Suppressor macrophage treated with lipopolysaccharide for 1 hour (primary cell): ENCODE measurements at places on chromosomes 4 and X.

DNA sequence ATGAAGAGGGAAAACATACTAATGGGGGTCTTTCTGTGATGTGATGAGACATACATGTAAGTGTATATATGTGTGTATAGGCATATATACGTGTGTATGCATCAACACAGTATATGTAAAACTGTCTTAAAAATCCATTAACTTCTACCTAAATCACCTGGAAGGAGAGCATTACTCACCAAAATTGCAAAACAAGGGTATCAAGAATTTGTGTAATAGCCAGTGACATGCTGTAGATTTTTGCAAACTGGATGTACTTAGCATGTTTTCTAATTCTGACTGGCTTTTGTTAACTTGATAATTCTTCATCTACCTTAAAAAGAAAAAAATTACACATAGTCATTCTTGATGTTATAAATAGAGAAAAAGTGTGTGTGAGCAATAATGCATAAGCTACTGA is 104.7 kb downstream of the PRRG1 start:
- no peak for DNase-seq

- no peak for DNase-seq
Observed at GRCh38 chr4:176077561-176077960, 11.9 kb downstream of the WDR17 start.

DNA sequence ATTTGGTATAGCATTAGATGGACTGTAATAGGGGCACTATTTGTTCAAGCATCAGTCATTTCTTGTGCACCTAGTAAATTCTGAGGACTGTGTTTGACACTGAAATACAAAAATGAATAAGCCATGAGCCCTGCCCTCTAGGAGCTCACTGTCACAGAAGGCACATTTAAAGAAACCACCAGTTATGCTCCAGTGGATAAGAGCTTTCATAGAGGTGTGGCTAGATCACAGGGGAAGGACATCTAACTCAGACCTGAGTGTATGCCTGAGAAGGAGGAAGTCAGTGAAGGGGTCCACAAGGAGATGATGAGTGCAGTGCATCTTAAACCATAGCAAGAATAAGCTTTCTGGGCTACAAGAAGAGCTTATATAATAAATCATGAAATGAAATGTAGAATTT is 40.1 kb downstream of the BTC start:
- DNase-seq: no peak

- DNase-seq: no peak
Observed at GRCh38 chr4:158065176-158065575, 107.6 kb downstream of the GASK1B start.

- no peak for DNase-seq
Observed at GRCh38 chrX:154485150-154486051, 1.0 kb downstream of the UBL4A start.

DNA sequence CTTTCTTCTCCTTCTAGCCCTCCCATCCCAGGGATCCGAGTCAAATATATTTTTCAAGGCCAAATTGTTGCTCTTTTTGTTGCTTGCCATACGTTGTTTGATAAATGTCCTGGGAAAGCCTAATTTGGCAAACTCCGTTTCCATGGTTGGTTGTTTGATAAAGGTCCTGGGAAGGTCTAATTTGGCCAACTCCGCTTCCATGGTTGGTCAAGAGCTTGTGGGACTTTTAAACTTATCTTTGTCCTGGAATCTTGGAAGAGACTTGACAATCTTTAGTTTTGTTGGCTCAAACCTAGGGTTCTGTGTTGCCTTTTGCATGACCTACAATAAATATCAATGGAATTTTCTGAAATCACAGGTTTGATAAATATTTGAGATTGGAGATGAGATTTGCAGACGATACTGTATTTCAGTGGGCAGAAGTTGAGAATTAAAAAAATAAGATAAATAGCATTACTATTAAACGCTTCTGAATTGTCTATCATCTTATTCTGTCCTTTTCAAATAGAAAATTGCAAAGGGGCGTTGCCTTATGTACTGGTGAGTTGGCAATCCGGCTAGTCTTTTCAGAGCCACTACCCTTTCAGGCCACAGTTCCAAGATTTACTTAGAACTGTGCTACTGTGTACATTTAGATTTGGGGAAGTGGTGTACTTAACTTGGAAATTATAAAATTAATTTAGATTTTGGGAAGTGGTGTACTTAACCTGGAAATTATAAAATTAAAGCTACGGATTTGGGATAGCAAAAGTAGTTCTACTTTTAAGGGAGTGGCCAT is 804 bp downstream of the OSTC start:
- peak; percentile 43 for DNase-seq

- peak; percentile 14 for DNase-seq
Observed at GRCh38 chrX:42934020-42934726, 156.2 kb upstream of the PPP1R2C start.

GRCh38 chr4:85233516-85233915 is 241.4 kb upstream of the ARHGAP24 start:
- no peak for DNase-seq

DNA sequence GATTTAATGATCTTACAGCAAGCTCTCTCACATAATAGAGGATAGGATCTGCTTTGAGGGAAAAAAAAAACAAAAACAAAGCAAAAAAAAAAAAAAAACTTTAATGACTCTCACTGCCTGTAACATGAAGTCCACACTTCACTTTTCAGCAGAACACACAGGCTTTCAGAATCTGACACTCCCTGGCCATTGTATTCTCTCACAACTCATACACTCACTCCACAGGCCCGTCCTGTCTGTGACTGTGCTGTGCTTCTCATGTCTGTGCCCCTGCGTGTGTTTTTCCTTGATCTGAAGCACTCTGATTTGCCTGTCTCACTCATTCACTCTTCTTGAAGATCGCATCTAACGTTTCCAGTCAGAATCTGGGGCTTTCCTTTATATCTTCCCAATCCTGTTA is 460.8 kb downstream of the TMA16 start:
- DNase-seq: no peak

- peak; percentile 10 for DNase-seq
Observed at GRCh38 chrX:31609130-31609529, 537.3 kb upstream of the FTHL17 start.

DNA sequence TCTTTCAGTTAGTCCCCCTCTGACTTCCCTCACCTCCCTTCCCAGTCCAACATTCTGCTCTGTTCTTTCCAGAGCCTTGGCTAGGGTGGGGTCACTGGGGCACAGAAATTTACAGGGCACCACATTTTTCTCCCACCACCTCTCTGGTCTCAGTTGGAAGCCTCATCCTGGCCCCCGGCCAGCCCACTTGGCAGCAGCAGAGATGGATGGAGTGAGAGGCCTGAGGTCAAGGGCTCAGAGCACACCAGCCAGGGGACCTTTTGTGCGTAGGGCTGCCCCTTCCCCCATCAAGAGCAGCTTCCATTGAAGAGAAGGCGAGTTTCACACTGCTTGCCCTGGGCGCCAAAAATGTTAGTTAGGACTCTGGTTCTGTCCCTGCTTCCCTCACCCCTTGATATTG is 230.9 kb downstream of the SOX3 start:
- no peak for DNase-seq

- no peak for DNase-seq
Observed at GRCh38 chrX:22360129-22360528, 87.4 kb downstream of the CBLL2 start.

DNA sequence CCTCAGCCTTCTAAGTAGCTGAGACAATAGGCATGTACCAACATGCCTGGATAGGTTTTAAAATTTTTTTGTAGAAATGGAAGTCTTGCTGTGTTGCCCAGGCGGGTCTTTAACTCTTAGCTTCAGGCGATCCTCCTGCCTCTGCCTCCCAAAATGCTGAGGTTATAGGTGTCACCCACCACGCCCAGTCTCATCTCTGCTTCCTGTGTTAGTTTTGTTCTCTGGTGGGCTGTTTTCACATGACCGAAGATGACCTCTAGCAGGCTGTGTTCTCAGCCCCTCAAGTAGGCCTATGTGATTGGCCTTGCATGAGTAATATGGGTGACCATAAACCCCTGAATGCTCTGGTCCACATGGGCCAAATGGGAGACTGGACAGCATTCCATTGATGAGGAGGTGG is 56.8 kb upstream of the MSANTD1 start:
- DNase-seq: no peak

DNA sequence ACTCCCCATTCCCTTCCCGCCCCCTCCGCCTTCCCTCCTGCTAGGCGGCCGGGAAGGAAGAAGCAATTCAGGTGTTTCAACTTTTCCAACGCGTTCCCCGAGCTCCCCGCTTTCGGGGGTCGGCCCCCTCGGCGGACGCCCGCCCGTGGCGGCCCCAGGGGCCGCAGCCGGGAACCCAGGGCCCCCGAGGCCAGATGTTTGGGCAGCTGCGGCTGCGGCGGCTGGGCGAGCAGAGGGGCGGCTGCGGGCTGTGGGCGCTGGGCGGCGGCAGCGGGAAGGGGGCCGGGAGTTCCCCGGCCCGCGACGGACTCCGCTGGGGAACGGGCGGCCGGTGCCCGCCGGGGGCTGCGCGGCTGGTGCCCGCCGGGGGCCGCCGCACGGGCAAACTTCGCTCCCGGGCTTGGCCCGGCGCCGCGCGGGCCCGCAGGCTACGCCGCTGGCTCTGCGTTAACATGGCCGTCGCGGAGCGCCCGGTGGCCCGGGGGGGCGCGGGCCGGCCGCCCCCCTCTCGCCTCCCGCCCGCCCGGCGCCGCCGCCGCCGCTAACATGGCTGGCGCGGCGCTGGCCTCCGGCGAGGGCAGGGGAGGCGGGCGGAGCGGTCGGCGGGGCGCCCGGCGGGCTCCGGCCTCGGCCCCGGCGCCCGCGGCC is 510 bp downstream of the HMGB3 start:
- no peak for DNase-seq

DNA sequence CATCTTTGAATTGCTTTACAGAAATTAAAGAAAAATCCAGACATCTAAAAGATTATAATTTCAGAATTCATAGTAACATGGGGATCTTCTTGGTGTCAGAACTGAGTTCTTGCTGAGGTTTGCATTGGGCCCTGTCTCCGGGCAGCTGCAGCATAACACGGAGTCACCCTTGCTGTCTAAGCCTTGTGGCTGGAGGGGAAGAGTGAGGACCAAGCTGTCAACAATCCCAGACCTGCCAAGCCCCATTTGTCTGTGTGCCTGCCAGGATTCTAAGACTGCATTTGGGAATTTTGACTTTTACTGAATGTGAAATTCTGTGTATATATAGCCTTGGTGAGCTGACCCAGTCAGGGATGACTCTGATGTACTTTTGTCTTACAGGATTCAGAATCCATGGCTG is 25.2 kb upstream of the NAP1L5 start:
- DNase-seq: no peak

- no peak for DNase-seq
Observed at GRCh38 chr4:39770471-39770870, 72.5 kb downstream of the UBE2K start.

DNA sequence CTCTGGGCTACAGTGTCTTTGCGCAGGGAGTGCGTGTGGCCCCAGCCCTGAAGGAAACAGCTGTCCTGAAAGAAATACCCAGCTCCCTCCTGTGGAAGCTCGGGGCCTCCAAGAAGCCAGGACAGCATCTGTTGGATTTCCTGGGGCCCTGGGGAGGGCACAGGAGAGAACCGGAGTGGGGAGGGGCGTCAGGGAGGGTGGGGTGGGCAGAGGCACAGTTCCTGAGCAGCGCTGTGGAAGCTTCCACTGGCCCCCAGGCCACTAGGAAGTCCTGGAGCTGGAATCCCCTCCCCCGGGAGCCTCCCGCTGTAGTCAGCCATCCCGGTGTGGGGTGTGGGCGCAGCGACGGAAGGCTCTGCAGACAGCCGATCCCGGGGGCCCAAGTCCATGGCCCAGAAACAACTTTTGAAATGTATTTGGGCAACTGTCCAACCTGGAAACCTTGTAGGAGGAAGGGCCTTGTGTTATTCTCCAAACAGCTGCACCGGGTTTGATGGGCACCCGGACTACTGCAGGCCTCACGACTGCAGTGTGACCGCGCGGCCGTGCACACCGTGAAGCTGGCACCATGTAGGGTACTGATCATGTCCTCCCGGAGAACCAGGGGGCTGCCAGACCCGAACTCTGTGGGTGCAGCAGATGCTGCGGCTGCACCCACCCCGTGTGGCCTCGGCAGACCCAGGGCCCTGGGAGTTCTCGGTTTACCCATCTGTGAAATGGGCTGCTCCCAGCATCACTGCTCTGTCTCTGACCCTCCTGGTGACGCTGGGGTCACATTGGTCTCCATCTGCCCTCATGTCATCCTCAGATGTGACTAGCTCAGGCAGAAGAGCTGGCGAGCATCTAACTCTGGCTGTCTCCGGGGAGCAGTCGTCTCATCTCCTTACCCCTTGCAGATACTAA is 68.5 kb upstream of the HMX1 start:
- no peak for DNase-seq

DNA sequence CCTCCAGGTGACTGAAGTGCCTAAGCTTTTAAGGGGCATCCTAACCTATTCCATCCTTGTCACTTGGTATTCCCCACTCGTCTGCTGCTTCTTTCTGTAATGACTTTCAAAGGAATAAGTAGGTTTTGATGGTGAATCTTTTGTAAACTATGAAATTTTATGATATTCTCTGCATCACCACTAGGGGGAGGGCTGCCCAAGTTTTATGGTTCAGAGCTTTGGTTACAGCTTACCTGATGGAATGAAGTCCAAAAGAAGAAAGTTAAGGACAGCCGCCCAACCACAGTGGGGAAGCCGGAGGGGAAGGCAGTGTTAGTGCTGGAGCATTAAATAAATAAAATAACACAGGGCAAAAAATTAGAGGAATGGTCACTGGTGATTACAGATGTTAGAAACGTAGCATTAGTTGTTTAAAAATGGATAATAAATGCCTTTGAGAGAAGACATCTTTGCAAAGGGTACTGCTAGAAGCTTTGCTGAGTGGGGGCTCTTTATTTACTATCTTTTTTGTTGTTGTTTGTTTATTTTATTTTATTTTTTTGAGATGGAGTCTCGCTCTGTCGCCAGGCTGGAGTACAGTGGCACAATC is 204.9 kb downstream of the GBA3 start:
- DNase-seq: peak; percentile 33

DNA sequence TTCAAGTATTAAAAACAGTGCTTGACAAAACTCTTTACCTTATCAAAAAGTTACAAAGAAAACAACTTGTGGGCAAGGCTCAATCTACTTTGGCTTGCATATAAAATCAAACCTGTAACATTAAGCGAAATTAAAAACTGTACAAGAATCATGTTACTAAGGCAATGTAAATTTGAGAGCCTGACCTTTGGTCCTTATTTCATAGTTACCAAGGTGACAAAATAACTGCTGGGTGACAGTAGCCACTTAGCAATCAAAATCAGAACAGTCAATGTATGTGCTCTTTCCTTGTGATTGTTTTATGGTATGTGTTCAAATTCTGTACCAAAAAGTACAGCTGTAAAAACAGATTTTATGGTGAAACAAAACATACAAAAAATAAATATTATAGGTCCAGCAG is 204.0 kb downstream of the RASL11B start:
- no peak for DNase-seq
